Lower lobe of right lung (tissue), 2 donors: ENCODE measurements at places on chromosomes 11 and 22. TPM values are rescaled to one million over a fixed set of nuclear protein-coding genes. Genes with fewer than 3 reads are reported as not detected.
A peak's percentile ranks its signal among the peaks of the same experiment; 100 is the strongest.

The TTC36 gene
- total RNA-seq, result 1.0 TPM

DNA sequence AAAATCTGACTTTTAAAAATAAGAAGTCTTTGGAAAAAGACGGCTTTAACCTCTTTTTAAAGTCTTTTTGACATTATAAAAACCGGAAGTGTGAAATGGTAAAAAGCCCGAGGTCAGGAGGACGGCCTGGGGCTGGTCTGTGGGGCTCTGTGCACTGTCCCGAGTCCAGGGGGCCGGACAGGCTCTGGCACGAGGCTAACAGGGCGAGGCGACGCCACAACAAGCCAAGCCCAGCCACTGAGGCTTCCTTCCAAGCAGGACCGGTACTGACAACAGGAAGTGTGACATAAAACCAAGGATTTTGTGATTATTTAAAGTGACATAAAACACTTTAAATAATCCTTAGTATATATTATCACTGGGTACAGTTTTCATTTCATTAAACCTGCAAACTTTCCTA, 39.2 kb downstream of the BRD1 start:
- DNase-seq, result peak; percentile 78

The TMEM45B gene
- 13.8 TPM for total RNA-seq

- peak; percentile 34 for DNase-seq
Observed at GRCh38 chr22:11253000-11253511, 4274.9 kb upstream of the OR11H1 start.

The CCND1 gene
- 202 TPM for total RNA-seq

GRCh38 chr11:76787271-76787670, 4.1 kb downstream of the TSKU start:
- DNase-seq, result no peak

The LRRC32 gene
- 121 TPM for total RNA-seq

The CCDC116 gene
- total RNA-seq, result 0.41 TPM

GRCh38 chr11:57487021-57487778, 26.9 kb downstream of the RTN4RL2 start:
- no peak for DNase-seq
